ENCODE measurements at places on chromosomes 7 and 10. TPM values are rescaled to one million over a fixed set of nuclear protein-coding genes. Genes with fewer than 3 reads are reported as not detected.

The IDI2 gene
- not detected for total RNA-seq

The HHEX gene
- total RNA-seq: 1.3 TPM

GRCh38 chr7:130279286-130279685 lies 12.6 kb downstream of the CPA2 start:
- H3K4me1 ChIP-seq: peaks cover 29% of the 10 kb centered on the region
- no peak overlapping the region for H3K4me3 ChIP-seq
- no peaks in the 10 kb centered on the region for H3K36me3 ChIP-seq
- H3K27me3 ChIP-seq: no peaks in the 10 kb centered on the region

GRCh38 chr10:93760490-93760889 lies 2.8 kb downstream of the LGI1 start:
- peaks cover 15% of the 10 kb centered on the region for H3K4me1 ChIP-seq
- no peak overlapping the region for H3K27ac ChIP-seq
- H3K27me3 ChIP-seq: peaks cover 7% of the 10 kb centered on the region
- no peak for DNase-seq
- no peak overlapping the region for H3K4me3 ChIP-seq

DNA sequence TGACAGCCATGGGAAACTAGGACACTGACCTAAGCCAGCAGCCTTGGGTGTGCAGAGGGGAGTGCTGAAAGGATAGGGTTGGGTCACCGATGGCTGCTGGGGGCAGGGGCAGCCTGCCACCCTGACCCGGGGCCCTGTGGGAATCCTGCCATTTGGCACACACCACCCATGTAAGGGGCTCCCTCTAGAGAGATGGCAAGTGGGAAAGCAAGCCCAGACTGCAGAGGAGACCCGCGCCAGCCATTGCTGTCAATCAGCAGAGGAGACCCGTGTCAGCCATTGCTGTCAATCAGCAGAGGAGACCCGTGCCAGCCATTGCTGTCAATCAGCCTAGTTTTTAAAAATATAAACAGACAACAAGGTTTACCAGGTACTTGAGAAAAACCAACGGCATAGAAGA lies 27.4 kb upstream of the PRKAG2 start:
- no peak overlapping the region for H3K27ac ChIP-seq
- no peak for DNase-seq
- H3K36me3 ChIP-seq: no peaks in the 10 kb centered on the region

- H3K27me3 ChIP-seq: no peaks in the 10 kb centered on the region
- peaks cover 13% of the 10 kb centered on the region for H3K4me1 ChIP-seq
- H3K27ac ChIP-seq: no peak within 1 kb of the TSS
- H3K4me3 ChIP-seq: peak within 1 kb of the TSS; percentile 78
- no peaks in the 10 kb centered on the region for H3K36me3 ChIP-seq
Observed at GRCh38 chr7:134126966-134127848, at the start of gene LRGUK. TSS of gene LRGUK (plus strand) at chr7:134127340. CDS start at chr7:134127368, 28 bp downstream.

DNA sequence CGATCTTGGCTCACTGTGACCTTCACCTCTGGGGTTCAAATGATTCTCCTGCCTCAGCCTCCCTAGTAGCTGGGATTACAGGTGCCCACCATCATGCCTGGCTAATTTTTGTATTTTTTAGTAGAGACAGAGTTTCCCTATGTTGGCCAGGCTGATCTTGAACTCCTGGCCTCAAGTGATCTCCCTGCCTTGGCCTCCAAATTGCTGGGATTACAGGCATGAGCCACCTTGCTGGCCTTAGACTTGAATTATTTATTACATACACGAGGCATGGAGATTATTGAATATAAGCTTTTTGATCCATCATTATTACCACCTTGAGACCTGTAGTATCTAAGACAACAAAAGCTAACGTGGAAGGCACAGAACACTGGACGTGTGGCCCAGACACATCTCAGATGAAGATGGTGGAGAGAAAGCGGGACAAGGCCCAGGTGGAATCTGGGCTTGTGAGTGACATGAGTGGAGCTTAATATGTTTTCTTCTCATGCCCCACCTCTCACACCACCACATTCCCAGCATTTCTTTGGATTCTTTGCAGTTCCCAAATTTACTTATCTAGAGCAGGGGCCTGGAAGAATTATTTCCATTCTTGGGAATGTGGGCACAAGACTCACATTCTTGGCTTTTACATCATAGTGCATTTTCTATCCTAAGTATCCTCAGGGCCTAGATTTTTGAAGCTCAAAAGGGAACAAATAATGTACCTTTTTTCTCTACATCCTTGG lies 76.6 kb downstream of the SUGCT start:
- H3K27ac ChIP-seq: no peak overlapping the region
- no peaks in the 10 kb centered on the region for H3K36me3 ChIP-seq
- no peaks in the 10 kb centered on the region for H3K4me1 ChIP-seq
- no peak for DNase-seq

GRCh38 chr10:84801156-84801555 lies 472.8 kb downstream of the CCSER2 start:
- no peak overlapping the region for H3K4me3 ChIP-seq
- H3K27me3 ChIP-seq: no peaks in the 10 kb centered on the region
- no peaks in the 10 kb centered on the region for H3K36me3 ChIP-seq
- no peaks in the 10 kb centered on the region for H3K4me1 ChIP-seq

GRCh38 chr10:5959581-5960069 lies 17.7 kb downstream of the IL15RA start:
- no peaks in the 10 kb centered on the region for H3K4me1 ChIP-seq
- H3K27ac ChIP-seq: no peak overlapping the region
- H3K4me3 ChIP-seq: no peak overlapping the region
- DNase-seq: peak; percentile 56
- peaks cover 42% of the 10 kb centered on the region for H3K36me3 ChIP-seq
